Neural progenitor cell (in vitro differentiated cells): ENCODE measurements at places on chromosomes 2 and 18. TPM values are rescaled to one million over a fixed set of nuclear protein-coding genes. Genes with fewer than 3 reads are reported as not detected.

GRCh38 chr2:119491776-119492525 is 32.3 kb downstream of the SCTR start:
- DNase-seq, result no peak

DNA sequence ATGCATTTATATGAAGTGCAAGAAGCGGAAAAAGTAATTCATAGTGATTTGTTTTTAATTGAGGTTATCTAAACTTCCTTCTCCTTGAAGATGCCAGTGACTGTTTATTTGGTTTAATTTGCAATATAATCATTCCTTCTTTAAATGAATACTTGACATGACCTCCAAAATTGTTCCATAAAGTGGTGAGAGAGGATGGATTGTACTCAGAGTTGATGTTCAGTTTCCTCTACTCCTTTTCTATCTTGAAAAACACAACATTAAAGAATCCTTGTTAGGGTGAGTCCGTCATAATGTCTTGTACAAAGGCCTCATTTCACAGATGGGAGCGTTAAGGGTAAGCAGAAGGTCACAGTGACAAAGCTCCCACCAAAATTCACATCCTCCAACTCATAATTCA is 756.1 kb upstream of the KLHL29 start:
- DNase-seq, result no peak

DNA sequence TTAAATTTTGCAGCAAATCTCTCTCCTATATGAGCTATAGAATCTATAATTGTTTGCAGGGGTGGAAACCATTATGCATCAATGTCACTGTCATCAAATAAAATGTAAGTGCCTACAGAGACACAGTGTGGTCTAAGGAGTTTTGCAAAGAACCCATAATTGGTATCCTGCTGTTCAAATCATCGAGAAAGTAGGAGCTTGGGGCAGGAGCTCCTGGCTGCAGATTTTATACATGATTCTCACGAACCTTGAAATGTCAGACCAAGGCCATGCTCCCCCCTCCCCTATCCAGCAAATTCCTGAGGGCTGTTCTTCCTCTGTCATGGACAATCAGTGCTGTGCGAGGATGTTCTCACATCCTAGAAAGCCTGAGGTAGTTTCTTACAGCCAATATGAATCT is 119.5 kb upstream of the CYRIA start:
- no peak for DNase-seq

GRCh38 chr2:190717764-190718651 is 69.1 kb downstream of the NAB1 start:
- DNase-seq, result no peak

Gene ANO7
- 1.8 TPM in 1 of 2 replicates, not detected in the other for total RNA-seq

DNA sequence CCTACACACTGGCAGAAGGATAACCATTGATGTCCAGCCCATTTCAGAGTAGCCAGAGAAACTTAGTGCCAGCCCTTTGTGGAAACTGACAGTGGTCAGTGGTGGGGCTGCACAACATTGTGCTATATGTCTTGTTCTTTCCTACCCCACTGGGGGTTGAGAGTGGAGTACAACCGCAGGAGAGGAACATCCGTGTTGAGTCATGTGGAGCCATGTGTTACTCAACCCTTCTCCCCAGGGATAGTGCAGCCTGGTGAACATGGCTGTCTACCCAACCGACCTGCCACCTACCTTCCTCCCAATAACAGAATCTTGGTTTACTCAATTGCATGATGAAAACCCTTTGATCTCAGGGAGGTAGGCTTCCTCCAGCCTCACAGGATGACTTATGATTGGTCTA is 65.3 kb upstream of the MAPK4 start:
- no peak for DNase-seq

- peak; percentile 68 for DNase-seq
Observed at GRCh38 chr2:26850000-26850431, 2.1 kb downstream of the DPYSL5 start.
